ENCODE measurements at places on chromosomes 1 and 21.

- DNase-seq: no peak
These were observed 334.3 kb downstream of the NCAM2 start for GRCh38 chr21:21332492-21332891.

DNA sequence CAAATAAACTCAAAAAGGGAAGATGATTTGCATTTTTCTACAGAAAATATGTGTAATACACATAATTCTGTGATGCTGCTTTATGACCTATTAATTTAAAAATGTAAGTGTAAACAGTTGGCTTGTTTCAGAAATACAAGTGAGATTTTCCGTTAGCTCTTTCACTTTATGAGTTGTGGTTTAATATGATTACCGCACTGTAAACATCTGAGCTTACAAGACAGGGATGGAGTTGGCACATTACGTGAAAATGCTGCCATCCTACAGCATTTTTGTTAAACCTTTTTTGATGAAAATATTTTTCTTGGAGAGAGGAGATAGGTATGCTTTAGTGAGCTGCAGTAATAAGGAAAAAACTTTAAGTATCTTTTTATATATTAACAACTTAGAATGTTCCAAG is 426.8 kb upstream of the ADAMTS5 start:
- no peak for DNase-seq

DNA sequence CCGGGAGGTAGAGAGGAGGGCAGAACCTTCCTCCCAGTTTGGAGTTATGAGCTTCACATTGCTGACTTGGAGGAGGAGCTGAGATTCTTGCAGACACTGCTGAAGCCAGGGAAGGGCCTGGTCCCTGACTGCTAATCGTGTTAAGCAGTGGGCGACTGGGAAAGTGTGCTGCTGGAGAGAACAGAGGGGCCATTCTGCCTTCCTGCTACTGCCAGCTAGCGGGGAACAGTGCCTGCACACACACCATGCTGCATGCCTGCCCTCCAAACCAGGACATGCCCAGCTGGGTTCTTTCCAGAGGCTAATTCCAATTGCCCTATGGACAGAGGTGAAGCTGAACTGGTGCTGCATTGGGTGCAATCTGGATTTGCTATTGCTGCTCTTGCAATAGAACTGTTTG is 281.4 kb downstream of the AJAP1 start:
- no peak for DNase-seq

DNA sequence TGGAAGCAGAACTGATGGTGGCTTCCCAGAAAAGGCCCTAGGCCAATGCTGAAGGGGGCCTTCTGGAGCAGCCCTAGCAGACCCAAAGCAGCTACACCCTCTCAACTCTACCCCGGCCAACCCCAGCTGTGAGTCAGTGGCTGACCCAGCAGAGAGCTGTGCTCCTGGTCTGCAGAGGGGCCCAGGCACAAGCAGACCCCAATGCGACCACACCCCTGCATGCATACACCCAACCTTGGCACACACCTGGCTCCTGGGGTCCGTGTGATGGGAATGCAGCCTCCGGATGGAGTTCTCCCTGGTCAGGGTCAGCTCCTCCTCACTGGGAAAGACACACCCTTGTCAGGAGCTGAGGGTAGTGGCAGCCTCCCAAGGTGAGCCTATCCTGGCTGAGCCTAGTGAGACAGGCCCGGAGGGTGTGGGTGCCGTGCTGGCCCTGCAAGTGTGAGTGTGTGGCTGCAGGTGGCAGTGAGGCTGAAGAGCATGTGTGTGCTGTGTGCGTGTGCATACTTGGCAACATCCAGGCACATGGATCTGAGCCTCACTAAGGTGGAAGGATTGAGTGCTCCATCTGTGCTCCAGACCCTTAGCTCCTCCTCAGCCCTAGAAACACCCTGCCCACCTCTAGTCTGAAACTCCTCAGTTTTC is 3.9 kb upstream of the ARHGAP30 start:
- no peak for DNase-seq

GRCh38 chr1:30328401-30329262 is 394.8 kb downstream of the MATN1 start:
- no peak for DNase-seq

All from NCI-H526 (cell line).